Astrocyte of the hippocampus (primary cell): ENCODE measurements at places on chromosomes 5 and 9.

GRCh38 chr5:143673676-143674468, 138.1 kb upstream of the HMHB1 start:
- peak; percentile 66 for DNase-seq

DNA sequence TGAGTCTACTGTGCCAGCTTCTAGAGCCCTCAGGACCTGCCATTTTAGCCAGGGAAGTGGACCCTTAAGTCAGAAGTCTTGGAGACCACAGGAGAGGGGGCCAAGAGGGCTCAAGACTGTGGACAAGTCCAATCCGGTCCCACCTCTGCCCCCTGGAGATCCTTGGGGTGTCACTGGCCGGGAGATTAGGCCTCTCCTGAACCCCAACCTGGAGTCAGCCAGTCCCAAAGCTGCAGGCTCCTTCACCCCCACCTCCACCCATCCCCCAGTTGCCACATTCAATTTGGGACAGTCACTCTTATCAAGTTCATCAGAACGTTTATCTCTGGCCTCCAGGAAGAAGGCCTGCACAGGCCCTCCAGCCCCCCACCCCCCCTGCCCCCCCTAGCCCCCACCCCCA, 290 bp downstream of the SLC23A1 start:
- no peak for DNase-seq

DNA sequence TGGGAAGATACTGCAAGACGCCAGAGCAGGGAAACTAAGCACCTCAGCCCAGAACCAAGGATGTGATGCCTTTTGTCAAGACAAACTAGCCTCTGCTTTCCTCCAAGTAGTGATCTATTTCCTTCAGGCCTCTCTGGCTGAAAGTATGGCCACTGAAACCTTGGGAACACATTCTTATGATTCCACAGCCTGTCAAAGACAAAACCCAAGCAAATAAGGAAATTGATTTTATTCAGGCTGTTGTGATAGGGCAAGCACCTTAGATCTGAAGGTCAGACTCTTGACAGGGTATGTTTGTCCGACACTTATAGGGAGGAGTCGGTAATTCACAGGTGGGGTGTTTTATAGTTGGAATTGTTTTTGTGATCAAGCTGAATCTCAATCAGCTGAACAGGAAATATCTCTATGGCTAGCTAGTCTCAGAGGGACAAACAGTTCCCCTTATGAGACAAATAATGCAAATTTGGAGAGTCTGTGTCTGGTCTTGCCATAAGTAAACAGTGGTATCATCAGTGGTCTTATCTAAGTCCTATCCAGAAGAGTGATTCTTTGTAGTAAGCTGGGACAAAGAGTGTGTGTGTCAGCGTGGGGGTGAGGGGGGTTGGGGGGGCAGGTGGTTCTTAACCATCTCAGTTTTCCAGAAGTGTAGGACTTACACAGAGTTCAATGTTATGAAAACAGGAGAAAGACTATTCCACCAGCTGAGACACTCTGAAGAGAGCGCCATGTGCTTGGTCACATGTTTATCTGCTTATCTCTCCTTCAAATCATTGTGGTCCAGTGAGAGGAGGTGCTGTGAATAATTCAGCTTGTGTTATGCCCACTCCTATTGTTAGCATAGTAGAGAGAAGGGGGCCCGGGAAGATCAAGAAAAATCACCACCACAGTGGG, 6.7 kb upstream of the ZCCHC10 start:
- DNase-seq: peak; percentile 46

GRCh38 chr5:168216989-168217388, 74.5 kb upstream of the WWC1 start:
- DNase-seq: no peak

GRCh38 chr5:119828541-119828940, 199.2 kb downstream of the FAM170A start:
- DNase-seq: peak; percentile 13

DNA sequence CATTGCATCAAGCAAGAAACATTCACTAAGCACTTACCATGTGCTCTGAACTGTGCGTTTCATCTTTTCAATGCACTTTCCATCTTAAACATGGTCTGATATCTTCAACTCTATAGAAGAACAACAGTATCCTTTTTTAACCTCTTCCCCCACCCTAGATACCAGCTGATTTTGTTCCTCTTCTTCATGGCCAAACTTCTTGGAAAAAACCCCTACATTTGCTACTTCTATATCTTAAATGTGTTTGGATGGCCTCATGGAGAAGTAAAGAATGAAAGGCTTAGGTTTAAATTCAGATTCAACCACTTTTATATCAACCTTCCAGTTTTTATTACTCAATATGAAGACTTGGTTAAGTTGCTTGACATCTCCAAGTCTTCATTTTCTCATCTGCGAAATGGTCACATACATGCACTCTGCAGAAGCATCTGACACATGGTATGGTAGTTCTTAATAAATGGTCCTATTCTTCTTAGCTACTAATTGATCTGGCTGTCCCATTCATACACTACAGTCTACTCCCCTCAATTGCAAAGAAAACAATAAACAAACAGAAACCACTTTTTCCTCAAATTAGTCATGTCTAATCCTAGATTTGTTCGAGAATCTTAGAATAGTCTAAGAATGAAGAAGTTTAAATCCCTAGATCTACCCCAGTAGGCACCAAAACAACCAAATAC, 59.4 kb downstream of the FYB1 start:
- no peak for DNase-seq

GRCh38 chr5:118405650-118406061, 582.7 kb downstream of the DTWD2 start:
- peak; percentile 2 for DNase-seq

GRCh38 chr5:53381-54174, 38.4 kb upstream of the PLEKHG4B start:
- DNase-seq: peak; percentile 88

- peak; percentile 63 for DNase-seq
Observed at GRCh38 chr9:2132484-2133082, 117.4 kb downstream of the SMARCA2 start.

- no peak for DNase-seq
Observed at GRCh38 chr9:15300218-15300617, 6.8 kb downstream of the TTC39B start.

DNA sequence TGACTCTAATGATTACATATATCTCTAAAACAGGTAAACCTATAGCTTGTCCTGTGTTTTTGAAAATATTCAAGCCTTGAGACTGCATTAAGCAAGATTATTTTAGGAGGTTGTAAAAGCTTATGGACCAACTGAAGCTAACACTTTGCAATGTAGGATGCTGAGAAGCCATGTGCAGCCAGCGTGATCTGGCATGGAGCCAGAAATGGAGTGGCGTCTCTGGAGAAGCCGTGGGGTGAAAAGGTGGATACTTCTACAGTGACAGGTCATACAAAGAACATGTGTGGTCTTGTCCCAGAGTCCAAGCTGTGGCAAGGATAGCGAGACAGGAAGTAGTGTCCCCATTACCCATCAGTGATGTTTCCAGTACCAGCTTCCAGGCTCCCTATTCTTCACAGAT, 100.8 kb upstream of the CD180 start:
- no peak for DNase-seq

DNA sequence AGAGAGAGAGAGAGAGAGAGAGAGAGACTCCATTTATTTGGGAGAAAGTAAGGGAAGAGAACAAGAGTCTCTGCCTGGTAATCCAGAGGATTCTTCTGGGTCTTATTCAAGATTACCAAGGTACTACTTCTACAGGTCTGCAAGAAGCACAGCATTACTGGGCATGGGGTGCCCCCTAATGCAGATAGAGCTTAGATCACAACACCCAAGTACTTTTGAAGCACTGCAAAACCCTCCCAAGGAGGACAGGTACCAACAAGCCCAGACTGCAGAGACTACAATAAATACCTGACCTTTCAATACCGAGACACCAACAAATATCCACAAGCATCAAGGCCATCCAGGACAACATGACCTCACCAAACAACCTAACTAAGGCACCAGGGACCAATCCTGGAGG, 94.7 kb upstream of the PHF24 start:
- no peak for DNase-seq

DNA sequence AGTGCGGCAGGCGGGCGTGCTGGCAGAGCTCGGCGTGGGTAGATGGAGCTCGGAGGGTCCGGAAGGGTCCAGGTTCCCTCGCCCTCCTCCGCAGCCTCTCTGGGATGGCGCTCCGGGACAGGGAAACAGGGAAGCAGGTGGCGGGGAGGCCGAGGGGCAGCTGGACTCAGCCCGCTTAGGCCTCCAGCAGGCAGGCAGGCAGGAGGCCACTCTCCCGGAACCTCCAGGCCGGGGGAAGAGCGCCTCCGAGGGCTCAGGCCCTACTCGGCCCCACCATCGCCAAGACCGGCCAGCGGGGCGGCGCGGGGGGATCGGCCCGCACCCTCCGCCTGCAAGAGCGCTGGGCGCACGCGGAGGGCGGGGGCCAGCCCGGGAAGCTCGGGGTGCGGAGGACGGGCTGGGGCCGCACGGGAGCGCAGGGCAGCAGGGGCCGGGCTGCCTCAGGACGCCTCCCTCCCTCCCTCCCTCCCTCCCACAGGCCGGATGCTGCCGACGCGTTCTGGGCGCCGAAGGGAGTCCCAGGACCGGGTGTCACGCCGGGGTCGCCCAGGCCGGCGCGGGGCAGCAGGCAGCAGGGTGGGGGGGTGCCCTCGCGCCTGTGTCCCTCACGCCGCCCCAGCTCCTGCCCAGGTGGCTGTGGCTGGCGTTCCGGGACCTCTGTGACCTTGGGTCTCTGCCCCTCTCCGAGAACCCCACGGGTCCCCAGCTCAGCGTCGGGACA, 977 bp downstream of the MGAT4B start:
- peak; percentile 67 for DNase-seq

DNA sequence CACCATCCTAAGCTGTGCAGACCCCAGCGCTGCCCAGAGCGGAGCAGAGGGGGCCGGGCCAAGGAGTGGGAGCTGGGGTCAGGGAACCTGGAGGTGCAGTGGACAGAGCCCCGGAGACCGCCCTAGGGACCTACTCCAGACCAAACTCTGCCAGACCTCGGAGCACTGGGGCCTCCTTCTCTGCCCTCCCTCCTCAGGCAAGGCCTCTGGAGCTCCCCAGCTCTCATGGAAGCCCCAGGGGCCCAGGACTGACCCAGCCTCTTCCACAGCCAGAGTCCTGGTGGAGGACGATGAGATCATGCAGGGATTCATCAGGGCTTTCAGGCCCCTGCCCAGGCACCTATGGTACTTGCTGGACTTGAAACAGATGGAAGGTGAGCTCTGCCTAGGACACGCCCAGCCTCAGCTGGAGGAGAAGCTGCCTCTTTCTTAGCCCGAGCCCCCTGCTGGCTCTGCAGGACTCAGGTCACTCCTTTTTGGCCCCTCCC, 3.6 kb downstream of the PAEP start:
- DNase-seq: no peak

DNA sequence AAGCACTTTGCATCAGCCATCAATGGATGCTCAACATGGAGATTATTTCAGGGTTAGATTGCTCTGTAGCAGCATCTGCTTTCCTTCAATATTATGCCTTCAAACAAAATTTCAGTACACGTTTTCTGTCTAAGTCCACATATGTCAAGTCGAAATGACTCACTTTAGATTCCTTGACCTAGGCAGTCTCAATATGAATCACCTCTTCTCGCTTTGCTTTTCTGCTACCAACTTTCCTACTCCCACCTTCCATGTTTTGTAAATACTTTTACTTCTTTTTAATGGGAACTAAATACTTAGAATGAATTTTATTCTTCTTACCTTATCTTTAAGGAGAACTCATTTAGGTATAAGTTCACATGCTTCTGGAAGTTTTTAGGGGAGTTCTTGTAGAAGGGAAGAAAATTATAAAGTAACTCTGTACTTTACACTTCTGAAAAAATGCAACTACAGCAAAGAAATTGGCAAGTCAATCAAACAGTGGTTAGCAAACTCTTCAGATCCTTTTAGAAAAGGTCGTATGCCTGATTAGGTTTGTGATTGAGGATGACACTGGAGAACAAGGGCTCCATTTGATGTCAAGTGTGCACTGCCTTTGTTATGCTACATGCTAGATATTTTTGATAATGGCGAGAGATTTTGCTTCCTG, 478.5 kb upstream of the SMARCA2 start:
- DNase-seq: no peak

GRCh38 chr5:135236228-135236907, 162.7 kb downstream of the MACROH2A1 start:
- no peak for DNase-seq
